ENCODE measurements at places on chromosomes 7 and 10. TPM values are rescaled to one million over a fixed set of nuclear protein-coding genes. Genes with fewer than 3 reads are reported as not detected.

Gene TAS2R41
- polyA plus RNA-seq = not detected

Gene IFIT1B
- 0.03 TPM for polyA plus RNA-seq

Gene KNDC1
- polyA plus RNA-seq = 1.4 TPM

Gene GBX1
- not detected for polyA plus RNA-seq

Gene CUBN
- polyA plus RNA-seq = 2.4 TPM

Gene LRRC18
- polyA plus RNA-seq = not detected

Gene SMARCD3
- 60.5 TPM for polyA plus RNA-seq

Gene MSMB
- not detected for polyA plus RNA-seq

Gene LDB3
- 0.48 TPM for polyA plus RNA-seq

Gene HIF1AN
- polyA plus RNA-seq = 8.1 TPM

Gene NKX1-2
- not detected for polyA plus RNA-seq

Gene ASB4
- polyA plus RNA-seq = not detected

Gene APBB1IP
- not detected for polyA plus RNA-seq

Gene CNPY1
- polyA plus RNA-seq = not detected

Gene PNLIPRP2
- polyA plus RNA-seq = not detected

Gene SUFU
- 4.6 TPM for polyA plus RNA-seq

Gene FOXI2
- polyA plus RNA-seq = not detected

Gene CCDC126
- 6.8 TPM for polyA plus RNA-seq

Gene TBL2
- 63.6 TPM for polyA plus RNA-seq

Gene LIPF
- polyA plus RNA-seq = 0.07 TPM

Gene CPA5
- 1.3 TPM for polyA plus RNA-seq

Gene SUV39H2
- polyA plus RNA-seq = 4.9 TPM

Gene GPRIN2
- 0.03 TPM for polyA plus RNA-seq

Gene UBE2H
- 162 TPM for polyA plus RNA-seq

Gene RBP3
- not detected for polyA plus RNA-seq

Gene GPR15LG
- polyA plus RNA-seq = not detected

Gene ANKRD1
- polyA plus RNA-seq = 41.7 TPM

Gene PDE6C
- not detected for polyA plus RNA-seq

Gene TACR2
- polyA plus RNA-seq = 0.05 TPM
